ENCODE measurements at places on chromosomes 13 and 19. TPM values are rescaled to one million over a fixed set of nuclear protein-coding genes. Genes with fewer than 3 reads are reported as not detected.

CGB3 gene
- total RNA-seq = not detected

IGLON5 gene
- not detected for total RNA-seq

- no peaks in the 10 kb centered on the region for H3K36me3 ChIP-seq
- no peak for DNase-seq
- H3K27ac ChIP-seq = no peak overlapping the region
These were observed 100.7 kb downstream of the DGKH start for GRCh38 chr13:42149136-42149535.

GRCh38 chr13:52128714-52129700 lies at the start of gene NEK5:
TSS of gene NEK5 (minus strand) at chr13:52129073. CDS start at chr13:52127482, 1,591 bp downstream.
- no peak within 1 kb of the TSS for H3K27ac ChIP-seq
- no peak for DNase-seq
- peak within 1 kb of the TSS; percentile 65 for H3K4me3 ChIP-seq
- H3K36me3 ChIP-seq = no peaks in the 10 kb centered on the region
- peaks cover 2% of the 10 kb centered on the region for H3K27me3 ChIP-seq

GRCh38 chr19:5877427-5877826 lies 7.1 kb upstream of the FUT5 start:
- no peak overlapping the region for H3K4me3 ChIP-seq
- H3K36me3 ChIP-seq = no peaks in the 10 kb centered on the region
- no peak for DNase-seq
- H3K4me1 ChIP-seq = no peaks in the 10 kb centered on the region
- no peak overlapping the region for H3K27ac ChIP-seq

DNA sequence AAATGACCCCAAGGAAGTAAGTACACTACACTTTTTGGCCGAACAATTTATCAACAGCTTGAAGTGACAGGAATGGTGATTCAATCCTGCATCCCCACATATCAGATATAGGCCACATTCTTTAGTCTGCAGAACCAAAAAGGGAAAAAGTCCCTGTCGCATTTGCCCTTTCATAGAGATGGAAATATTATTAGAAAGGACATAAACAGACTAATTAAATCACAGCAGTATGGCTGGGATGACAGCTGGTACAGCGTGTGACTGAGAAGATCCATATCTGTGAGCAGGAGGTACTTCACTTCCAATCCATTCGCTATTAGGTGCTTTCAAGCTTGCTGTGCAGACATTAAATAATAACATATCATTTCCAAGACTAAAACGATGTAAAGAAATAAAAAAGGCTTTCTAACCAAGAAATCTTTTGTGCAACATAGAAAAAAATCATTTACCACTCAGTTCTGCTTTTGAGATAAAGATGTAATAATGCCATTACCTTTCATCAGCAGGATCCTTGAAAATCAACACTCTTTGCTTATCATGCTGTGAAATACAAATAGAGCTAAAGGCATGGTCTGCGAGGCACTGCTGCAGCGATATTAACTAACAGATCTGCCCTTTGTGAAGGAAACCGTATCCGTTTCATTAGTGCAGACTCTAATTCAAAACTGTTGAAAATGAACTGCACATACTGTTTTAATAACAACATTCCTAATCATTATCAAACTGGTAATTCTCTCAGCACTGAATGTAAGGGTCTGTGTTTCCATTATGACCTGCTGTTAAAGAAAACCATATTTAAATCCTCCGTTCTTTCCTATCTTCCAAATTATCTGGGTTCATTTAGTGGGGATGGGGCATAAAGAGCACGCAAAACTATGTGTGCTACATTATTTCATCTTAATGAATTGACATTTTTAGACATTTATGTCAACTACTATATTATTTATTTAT lies 245.6 kb downstream of the DACH1 start:
- no peaks in the 10 kb centered on the region for H3K4me1 ChIP-seq
- no peak for DNase-seq
- no peaks in the 10 kb centered on the region for H3K27me3 ChIP-seq
- H3K36me3 ChIP-seq = no peaks in the 10 kb centered on the region
- no peak overlapping the region for H3K4me3 ChIP-seq
- no peak overlapping the region for H3K27ac ChIP-seq

All from GM12878 (cell line).